Fibroblast of lung (primary cell): ENCODE measurements at places on chromosomes 2 and 18. TPM values are rescaled to one million over a fixed set of nuclear protein-coding genes. Genes with fewer than 3 reads are reported as not detected.

DNA sequence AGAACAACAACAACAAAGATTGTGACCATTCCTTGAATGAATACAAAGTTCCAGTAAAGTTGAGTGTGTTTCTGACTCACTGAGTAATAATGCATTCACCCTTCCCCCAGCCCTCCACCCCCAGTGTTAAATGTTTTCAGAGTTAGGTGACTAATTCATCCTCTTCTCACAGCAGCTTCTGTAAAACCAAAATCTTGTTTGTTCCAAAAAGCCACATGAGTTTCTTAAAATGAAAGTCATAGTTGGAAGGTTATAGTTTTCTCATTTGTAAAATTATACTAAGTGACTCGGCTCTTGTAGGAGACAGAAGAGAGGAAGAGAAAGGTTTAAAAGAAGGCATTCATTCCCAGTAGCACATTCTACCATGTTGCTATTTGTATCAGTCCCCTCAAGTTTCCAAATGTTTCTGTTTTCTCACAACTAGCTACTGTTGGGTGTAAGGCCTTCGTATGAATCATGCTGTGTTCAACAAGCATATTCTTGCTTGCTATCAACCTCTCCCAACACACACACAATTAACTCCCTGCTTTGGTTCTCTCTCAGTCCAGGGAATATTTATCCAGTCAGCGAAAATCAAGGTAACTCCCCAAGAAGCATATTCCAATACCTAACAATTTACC lies 75.3 kb downstream of the MBD2 start:
- peak; percentile 96 for DNase-seq

The DES gene
- 3.8 and 11.0 TPM in 2 replicates for polyA plus RNA-seq

The STAT1 gene
- polyA plus RNA-seq = 98.2 and 171 TPM in 2 replicates

The ASB18 gene
- polyA plus RNA-seq = not detected in 2 replicates
